Esophagus mucosa (tissue), 1 donor: ENCODE measurements at places on chromosomes 1 and 21. TPM values are rescaled to one million over a fixed set of nuclear protein-coding genes. Genes with fewer than 3 reads are reported as not detected.

DNA sequence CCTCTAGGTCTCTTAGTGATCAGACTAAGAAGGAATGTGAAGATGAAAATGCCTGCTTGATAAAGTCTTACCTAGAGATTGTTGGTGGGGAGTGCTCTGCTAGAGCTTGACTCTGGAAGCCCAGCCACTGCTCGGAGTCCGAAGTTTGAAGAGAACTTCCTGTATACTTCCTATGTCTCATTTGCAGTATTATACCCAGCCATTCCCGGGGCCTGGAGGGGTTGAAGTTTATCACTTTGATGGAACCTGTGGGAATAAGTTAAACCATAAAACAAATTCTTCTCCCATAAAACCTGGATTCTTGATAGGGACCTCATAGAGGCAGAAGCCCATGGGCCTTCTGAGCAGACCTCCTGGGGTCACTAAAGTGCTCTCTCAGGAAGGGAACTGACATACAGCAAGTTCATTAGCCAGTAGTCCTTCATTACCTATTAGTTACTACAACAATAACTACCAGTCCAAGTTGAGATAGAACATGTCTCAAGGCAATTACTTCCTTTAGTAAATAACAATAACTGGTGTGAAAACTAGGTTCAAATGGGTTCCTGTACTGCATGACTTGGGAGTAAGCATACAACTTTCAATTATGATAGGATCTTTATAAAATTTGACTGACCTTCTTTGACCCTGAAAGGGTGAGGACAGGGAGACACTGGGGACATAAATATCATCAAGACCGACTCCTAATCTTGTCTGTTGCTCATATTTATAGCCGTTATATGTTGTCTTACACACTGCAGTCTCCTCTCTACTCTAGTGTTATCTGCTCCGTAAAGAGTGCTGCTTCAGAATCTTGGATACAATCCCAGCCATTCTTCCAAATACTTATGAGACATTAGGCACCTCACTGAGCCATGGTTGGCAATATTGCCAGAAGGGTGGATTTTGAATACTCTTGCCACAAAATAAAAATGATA lies at the start of gene OR6N1:
TSS of gene OR6N1 (minus strand) at position 246 of the 917 bp plus-strand sequence. CDS start 5,513 bp downstream, outside the sequence.
- no peak for ATAC-seq

GRCh38 chr21:37270576-37271365 lies 3.6 kb upstream of the VPS26C start:
- peak; percentile 5 for ATAC-seq

Gene OR2AJ1
- total RNA-seq: not detected

DNA sequence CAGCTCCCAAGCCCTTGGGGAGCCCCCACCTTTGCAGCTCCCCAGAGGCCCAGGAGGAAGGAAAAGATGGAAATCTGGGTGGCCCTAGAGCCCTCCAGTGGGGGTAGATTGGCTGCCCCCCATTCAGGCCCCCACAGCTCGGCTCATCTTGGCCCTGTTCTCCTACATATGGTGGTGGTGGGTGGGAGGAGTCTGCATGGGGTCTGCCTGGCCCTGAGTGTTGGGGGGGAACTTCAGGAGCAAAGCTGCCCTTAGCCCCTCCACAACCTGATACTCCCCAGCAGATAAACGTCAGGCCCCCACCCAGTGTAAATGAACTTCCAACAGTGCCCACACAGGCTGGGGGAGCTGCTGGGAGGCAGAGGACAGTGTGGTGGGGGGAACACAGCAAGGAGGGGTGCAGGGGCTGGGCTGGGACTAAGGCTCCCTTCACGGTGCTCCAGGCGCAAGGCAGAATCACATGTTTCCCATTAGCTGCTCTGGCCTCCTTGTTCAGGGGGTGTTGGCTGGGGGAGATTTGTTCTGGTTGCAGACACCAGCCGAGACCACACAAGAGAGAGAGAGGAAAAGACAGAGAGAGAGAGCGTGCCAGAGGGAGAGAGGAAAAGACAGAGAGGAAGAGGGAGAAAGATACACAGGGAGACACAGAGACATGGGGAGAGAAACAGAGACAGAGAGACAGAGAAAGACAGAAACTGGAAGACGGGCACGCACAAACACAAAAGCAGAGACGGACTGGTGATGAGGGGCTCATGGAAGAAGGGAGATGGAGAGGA lies 42.6 kb downstream of the AHDC1 start:
- ATAC-seq: no peak

- ATAC-seq: no peak
These were observed 7.0 kb upstream of the MMEL1 start for GRCh38 chr1:2639607-2640521.

- ATAC-seq: no peak
These were observed 16.7 kb upstream of the PLEKHA6 start for GRCh38 chr1:204376465-204376864.

- ATAC-seq: peak; percentile 94
These were observed 7.5 kb upstream of the ZNF436 start for GRCh38 chr1:23376890-23377811.
